Bronchial epithelial cell (primary cell): ENCODE measurements at places on chromosomes 1 and 21. TPM values are rescaled to one million over a fixed set of nuclear protein-coding genes. Genes with fewer than 3 reads are reported as not detected.

XCL2 gene
- total RNA-seq: not detected in 2 replicates

NKAIN1 gene
- under 0.01 TPM in 1 of 2 replicates, not detected in the other for total RNA-seq

UBXN11 gene
- total RNA-seq: 2.6 and 3.1 TPM in 2 replicates

CACNA1S gene
- not detected in 2 replicates for total RNA-seq

CRYBG2 gene
- 19.5 and 67.7 TPM in 2 replicates for total RNA-seq

HRNR gene
- under 0.01 and 0.26 TPM in 2 replicates for total RNA-seq

GSTM5 gene
- total RNA-seq: not detected in 2 replicates

UFC1 gene
- total RNA-seq: 93.5 and 94.3 TPM in 2 replicates

PROK1 gene
- not detected in 2 replicates for total RNA-seq

C1orf105 gene
- not detected in 2 replicates for total RNA-seq

KCNN3 gene
- under 0.01 TPM in 1 of 2 replicates, not detected in the other for total RNA-seq

CD34 gene
- total RNA-seq: 0.13 TPM in 1 of 2 replicates, not detected in the other

EPHX1 gene
- total RNA-seq: 3.9 and 22.1 TPM in 2 replicates

CADM3 gene
- not detected in 2 replicates for total RNA-seq

OR2T2 gene
- total RNA-seq: not detected in 2 replicates

ST6GALNAC5 gene
- 0.26 and 2.3 TPM in 2 replicates for total RNA-seq

MNDA gene
- total RNA-seq: not detected in 2 replicates

TOR1AIP2 gene
- total RNA-seq: 48.8 and 64.2 TPM in 2 replicates
